Activated naive CD4-positive, alpha-beta T cell treated with anti-CD3 and anti-CD28 coated beads, Interleukin-2, amount 10 ng/mL, durations not matched to agents 7 days and 5 days (primary cell): ENCODE measurements at places on chromosomes 16 and 17.

GRCh38 chr16:50678531-50678930, 2.6 kb downstream of the SNX20 start:
- peaks cover 65% of the 10 kb centered on the region for H3K36me3 ChIP-seq
- H3K4me1 ChIP-seq: peaks cover 67% of the 10 kb centered on the region
- H3K27ac ChIP-seq: peak overlapping the region; percentile 91
- DNase-seq: no peak
- H3K4me3 ChIP-seq: peak overlapping the region; percentile 92

GRCh38 chr16:12257926-12258561, 281.5 kb downstream of the SNX29 start:
- H3K27me3 ChIP-seq: no peaks in the 10 kb centered on the region
- H3K36me3 ChIP-seq: no peaks in the 10 kb centered on the region
- no peak for DNase-seq
- no peak overlapping the region for H3K4me3 ChIP-seq
- H3K4me1 ChIP-seq: no peaks in the 10 kb centered on the region

DNA sequence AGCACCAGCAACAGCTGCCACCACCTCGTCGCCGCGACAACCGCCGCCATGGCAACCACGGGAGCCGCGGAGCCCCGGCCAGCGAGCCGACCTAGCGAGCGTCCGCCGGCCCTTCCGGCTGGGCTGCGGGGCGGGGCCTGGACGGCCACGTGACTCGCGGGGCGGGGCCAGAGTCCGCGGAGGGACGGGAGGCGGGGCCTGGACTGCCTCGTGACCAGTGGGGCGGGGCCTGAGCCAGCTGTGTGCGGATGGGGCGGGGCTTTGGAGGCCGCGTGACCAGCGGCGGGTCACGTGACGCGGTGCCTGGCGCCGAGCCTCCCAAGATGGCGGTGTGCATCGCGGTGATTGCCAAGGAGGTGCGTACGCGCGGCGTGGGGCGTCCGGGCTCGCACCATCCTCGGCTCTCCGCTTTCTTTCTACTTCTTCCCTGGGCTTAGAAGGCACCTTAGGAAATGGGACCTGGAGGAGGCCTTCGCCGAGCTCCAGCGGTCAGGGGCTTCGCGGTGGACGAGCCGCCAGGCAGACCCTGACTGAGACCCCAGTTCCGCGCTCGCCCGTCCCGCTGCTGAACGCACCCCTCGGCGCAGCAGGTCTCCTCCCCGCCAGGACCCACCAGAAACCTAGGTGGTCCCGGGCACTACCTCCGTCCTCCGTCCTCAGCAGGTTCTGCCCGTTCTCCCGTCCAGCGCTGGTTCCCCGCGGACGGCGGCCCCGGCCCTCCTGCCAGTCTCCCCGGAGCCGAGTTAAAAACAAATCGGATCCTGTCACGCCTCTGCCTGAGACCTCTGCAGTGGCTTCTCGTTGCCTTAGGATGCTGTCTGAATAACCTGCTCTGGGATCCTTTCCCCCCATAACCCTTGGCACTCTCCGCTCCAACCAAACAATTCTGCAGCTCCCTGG, at the start of the genes GALNS and TRAPPC2L:
TSS of gene GALNS (minus strand) at position 120 of the 900 bp plus-strand sequence. CDS start at position 50, 70 bp downstream.
TSS of gene TRAPPC2L (plus strand) at position 300 of the 900 bp plus-strand sequence. CDS start at position 324, 24 bp downstream.
- peak within 1 kb of the TSS; percentile 87 for H3K27ac ChIP-seq
- peak; percentile 99 for DNase-seq
- H3K27me3 ChIP-seq: no peaks in the 10 kb centered on the region
- peak within 1 kb of the TSS; percentile 90 for H3K4me3 ChIP-seq
- peaks cover 34% of the 10 kb centered on the region for H3K4me1 ChIP-seq

- DNase-seq: no peak
- H3K4me3 ChIP-seq: no peak overlapping the region
- H3K4me1 ChIP-seq: no peaks in the 10 kb centered on the region
These were observed 195.9 kb upstream of the PMFBP1 start for GRCh38 chr16:72367851-72368250.

DNA sequence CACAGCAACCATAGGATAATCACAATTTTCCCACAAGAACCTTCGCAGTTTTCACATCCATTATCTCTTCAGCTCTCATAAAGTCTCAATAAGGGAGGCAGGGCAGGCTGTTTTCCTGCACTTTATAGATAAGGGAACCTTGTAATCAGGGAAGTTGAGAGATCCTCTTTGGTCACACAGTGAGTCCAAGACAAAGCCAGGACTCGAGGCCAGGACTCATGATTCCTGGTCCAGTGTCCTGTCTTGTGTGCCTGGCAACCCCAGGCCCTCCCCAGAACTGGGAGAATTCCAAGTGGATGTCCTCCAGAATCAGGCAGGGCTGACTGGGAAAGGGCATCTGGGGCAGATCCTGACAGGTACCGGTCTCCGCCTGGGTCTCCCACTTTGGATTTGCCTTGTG, 23.1 kb upstream of the PHF12 start:
- DNase-seq: no peak
- H3K4me3 ChIP-seq: no peak overlapping the region
- no peak overlapping the region for H3K27ac ChIP-seq
- no peaks in the 10 kb centered on the region for H3K4me1 ChIP-seq
- H3K36me3 ChIP-seq: no peaks in the 10 kb centered on the region
- H3K27me3 ChIP-seq: peaks cover 50% of the 10 kb centered on the region

GRCh38 chr16:89371968-89372634, 118.3 kb downstream of the ANKRD11 start:
- peaks cover 41% of the 10 kb centered on the region for H3K4me1 ChIP-seq
- H3K27me3 ChIP-seq: no peaks in the 10 kb centered on the region
- DNase-seq: no peak
- H3K4me3 ChIP-seq: no peak overlapping the region
- H3K27ac ChIP-seq: no peak overlapping the region
- H3K36me3 ChIP-seq: peaks cover 22% of the 10 kb centered on the region

GRCh38 chr17:46818316-46818928, at the start of gene WNT3:
Gene WNT3, minus strand, starts transcription at chr17:46818692. Its CDS starts 95 bp downstream, at chr17:46818597.
- no peak within 1 kb of the TSS for H3K27ac ChIP-seq
- peak; percentile 71 for DNase-seq
- H3K27me3 ChIP-seq: peaks cover 98% of the 10 kb centered on the region
- H3K4me1 ChIP-seq: peaks cover 16% of the 10 kb centered on the region

DNA sequence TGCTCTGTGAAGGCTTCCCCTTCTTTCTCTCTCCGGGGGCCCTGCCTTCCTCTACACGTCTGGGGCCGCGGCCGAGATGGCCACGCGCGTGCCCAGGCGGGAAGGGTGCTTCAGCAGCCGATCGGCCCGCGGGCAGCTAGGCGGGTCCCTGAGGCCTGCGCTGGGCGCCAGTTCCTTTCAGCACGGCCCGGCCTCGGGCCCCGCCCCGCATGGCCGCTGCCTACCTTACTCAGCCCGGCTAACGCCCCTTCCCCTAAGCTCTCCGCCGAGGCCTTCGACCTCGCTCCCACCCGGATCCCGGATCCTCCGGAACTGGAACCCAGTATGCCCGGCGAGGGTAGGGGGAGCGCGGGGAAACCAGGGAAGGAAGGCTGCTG, 335 bp downstream of the TMEM11 start:
- no peaks in the 10 kb centered on the region for H3K27me3 ChIP-seq
- H3K36me3 ChIP-seq: peaks cover 15% of the 10 kb centered on the region
- peaks cover 63% of the 10 kb centered on the region for H3K4me1 ChIP-seq
- H3K4me3 ChIP-seq: peak overlapping the region; percentile 97

GRCh38 chr17:67246403-67246652, 1.3 kb upstream of the HELZ start:
- H3K27ac ChIP-seq: peak overlapping the region; percentile 67
- H3K4me3 ChIP-seq: peak overlapping the region; percentile 67
- peaks cover 21% of the 10 kb centered on the region for H3K27me3 ChIP-seq
- H3K4me1 ChIP-seq: peaks cover 39% of the 10 kb centered on the region

DNA sequence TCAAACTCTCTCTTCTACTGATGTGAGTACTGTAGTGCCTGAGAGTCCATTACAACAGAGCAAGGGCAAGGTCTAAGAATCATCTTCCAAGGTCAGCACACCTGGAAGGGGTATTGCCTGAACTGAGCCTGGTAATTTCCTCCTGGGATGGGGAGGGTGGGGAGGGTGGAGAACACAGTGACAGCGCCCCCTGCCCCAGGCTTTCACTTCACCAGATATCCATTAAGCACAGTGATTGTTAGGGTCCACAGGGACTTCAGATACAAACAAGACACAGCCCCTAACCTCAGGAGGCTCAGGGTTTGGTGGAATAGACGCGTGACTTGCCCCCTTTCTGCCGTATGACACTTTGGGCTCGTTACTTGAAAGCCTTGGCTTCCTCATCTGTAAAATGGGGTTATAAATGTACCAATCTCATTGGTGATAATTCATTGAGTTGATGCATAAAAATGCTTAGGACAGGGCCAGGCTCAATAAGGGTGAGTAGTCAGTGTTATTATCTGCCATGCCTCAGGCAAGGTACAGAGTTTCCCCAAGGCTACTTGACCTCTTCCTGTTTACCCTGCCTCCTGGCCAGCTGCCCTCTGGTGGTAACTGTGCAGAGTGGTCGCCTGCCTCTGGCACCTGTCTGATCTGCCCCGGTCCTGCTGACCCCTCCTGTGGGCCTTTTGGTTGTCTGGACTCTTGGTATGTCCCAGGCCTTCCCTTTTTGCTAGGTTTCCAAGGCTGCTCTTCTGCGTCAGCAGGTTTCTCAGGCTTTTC, 13.1 kb upstream of the BRD7 start:
- H3K27me3 ChIP-seq: peaks cover 16% of the 10 kb centered on the region
- no peak for DNase-seq
- H3K4me1 ChIP-seq: no peaks in the 10 kb centered on the region
- H3K27ac ChIP-seq: no peak overlapping the region

DNA sequence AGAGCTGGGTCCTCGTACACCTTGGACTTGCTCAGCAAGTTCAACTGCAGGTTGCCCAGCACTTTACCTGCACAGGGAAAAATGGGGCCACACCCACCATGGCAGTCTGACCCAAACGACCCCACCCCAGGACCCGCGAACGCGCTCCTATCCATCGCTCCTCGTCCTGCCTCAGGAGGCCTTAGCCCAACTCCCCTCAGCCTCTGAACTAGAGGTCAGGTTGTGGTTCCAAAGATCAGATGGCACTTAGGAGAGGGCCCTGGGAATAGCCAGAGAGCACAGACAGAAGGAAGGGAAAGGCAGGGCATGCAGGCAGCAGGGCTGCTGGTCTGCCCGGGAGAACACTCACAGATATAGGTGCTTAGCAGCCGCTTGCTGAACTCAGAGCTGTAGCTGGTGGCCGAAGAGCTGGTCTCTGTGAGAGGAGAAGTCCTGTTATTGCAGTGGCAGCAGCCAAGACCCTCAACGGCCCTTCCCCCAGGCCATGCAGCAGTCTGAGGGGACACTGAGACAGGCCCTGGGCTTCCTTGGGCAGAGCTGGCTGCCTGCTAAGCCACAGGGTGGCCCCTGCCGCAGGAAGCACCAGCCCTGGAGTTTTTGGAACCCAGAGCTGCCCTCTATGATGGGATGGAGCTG, 6.9 kb downstream of the ZACN start:
- H3K27ac ChIP-seq: no peak overlapping the region
- H3K27me3 ChIP-seq: peaks cover 8% of the 10 kb centered on the region
- H3K36me3 ChIP-seq: peaks cover 37% of the 10 kb centered on the region
- H3K4me3 ChIP-seq: no peak overlapping the region

GRCh38 chr16:55367866-55368603, 44.0 kb downstream of the IRX6 start:
- H3K27ac ChIP-seq: no peak overlapping the region
- DNase-seq: no peak
- H3K27me3 ChIP-seq: peaks cover 23% of the 10 kb centered on the region

DNA sequence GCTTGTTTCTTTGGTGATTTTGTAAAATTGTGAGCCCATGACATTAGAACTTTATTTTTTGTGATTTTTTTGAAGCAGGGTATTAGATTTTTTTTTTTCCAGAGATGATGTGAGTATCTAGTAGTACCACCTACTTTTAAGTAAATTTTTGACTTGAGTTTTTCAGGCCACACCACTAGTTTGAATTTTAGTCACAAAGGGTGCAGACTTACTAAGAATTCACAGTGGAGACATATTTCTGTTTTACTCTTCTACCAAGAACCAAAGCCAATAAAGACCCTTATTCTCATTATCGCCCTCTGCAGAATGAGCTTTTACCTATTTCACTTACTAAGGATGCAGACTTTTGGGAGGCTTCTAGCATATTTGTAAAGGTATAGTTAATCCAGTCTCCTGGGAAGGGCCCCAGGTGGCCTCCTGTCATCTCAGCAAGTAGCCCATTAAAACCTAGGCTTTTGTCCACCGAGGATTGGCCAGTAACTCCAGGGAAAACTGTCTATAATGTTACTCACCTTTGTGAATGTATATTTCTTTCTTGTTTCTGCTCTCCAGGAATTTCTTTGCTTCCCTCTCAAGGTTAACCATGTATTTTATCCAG, 30.6 kb downstream of the NLK start:
- H3K27me3 ChIP-seq: no peaks in the 10 kb centered on the region
- no peak overlapping the region for H3K27ac ChIP-seq
- DNase-seq: no peak
- H3K4me1 ChIP-seq: peaks cover 38% of the 10 kb centered on the region

GRCh38 chr17:70871180-70871818, 702.0 kb downstream of the KCNJ2 start:
- H3K4me3 ChIP-seq: no peak overlapping the region
- no peak for DNase-seq
- H3K27me3 ChIP-seq: no peaks in the 10 kb centered on the region
- H3K36me3 ChIP-seq: no peaks in the 10 kb centered on the region

DNA sequence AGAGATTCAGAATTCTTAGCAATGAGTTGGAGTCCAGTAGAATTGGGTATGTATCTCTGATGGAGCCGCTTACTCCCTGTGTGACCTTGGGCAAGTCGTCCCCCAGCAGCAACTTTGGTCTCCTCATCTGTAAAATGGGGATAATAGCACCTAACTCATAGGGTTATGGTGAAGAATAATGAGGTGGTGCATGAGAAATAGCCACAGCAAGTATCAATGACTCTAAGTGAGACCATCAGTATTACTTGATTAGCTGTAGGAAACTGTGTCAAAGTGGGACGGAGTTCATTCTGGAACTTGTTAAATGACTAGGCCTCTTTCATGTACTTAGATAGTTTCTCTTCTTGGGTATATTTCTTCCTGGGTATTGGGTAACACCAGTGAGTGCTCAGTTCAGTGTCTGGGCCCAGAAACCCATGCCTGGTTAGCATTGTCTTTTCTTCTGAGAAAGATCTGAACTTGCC, 6.4 kb downstream of the PRKCB start:
- DNase-seq: no peak
- H3K4me1 ChIP-seq: peaks cover 61% of the 10 kb centered on the region
- H3K27me3 ChIP-seq: no peaks in the 10 kb centered on the region
- H3K27ac ChIP-seq: peak overlapping the region; percentile 73
- H3K36me3 ChIP-seq: peaks cover 64% of the 10 kb centered on the region
